ENCODE measurements at places on chromosomes 1 and 21.

GRCh38 chr1:8003438-8004112 is 22.5 kb downstream of the ERRFI1 start:
- DNase-seq, result no peak

- DNase-seq, result no peak
These were observed 35.5 kb downstream of the ZBTB17 start for GRCh38 chr1:15940110-15941043.

- no peak for DNase-seq
These were observed 31.4 kb upstream of the LEPR start for GRCh38 chr1:65388908-65389695.

GRCh38 chr1:56831871-56832693 is 12.9 kb upstream of the FYB2 start:
- DNase-seq, result peak; percentile 17

- no peak for DNase-seq
These were observed 126.2 kb upstream of the SMYD2 start for GRCh38 chr1:214154596-214155292.

GRCh38 chr1:13730751-13731482 is 30.9 kb downstream of the PRDM2 start:
- DNase-seq, result peak; percentile 44

DNA sequence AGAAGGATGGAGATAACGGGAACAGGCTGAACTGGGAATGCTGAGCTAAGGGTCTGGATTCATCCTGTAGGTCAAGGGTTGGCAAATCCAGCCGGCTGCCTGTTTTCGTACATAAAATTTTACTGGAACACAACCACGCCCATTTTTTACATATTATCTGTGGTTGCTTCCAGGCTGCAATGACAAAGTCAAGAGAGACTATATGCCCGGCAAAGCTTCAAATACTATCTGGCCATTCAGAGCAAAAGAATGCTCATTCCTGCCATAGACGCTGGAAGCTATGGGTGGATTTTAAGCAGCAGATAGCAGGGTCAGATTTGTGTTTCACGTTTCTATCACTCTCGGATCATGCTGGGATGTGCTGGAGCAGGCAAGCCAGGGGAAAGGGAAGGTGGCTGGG is 137.9 kb upstream of the EDN2 start:
- no peak for DNase-seq

DNA sequence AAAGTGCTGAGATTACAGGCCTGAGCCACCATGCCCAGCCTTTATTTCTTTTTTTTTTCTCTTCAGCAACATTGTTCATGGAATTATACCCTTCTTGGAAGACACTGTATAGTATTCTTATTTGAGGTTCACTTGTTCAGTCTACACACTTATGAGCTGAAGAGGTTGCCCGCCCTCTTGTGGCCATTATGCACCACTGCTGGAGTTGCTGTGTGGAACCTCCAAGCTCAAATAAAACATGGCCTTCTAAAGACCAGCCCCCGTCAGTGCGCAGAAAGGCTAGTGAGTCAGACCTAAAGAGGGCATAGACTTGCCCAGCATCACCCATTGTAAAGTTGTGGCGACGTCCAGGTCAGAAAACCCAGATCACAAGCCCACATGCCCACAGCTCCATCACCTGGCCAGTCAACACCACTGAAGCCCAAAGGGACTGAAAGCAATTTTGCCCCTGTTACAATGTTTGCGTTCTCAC is 20.4 kb downstream of the LURAP1 start:
- peak; percentile 34 for DNase-seq

GRCh38 chr1:26119892-26120608 is 8.4 kb downstream of the PDIK1L start:
- no peak for DNase-seq

GRCh38 chr1:164557270-164557669 is 1.7 kb upstream of the PBX1 start:
- no peak for DNase-seq

DNA sequence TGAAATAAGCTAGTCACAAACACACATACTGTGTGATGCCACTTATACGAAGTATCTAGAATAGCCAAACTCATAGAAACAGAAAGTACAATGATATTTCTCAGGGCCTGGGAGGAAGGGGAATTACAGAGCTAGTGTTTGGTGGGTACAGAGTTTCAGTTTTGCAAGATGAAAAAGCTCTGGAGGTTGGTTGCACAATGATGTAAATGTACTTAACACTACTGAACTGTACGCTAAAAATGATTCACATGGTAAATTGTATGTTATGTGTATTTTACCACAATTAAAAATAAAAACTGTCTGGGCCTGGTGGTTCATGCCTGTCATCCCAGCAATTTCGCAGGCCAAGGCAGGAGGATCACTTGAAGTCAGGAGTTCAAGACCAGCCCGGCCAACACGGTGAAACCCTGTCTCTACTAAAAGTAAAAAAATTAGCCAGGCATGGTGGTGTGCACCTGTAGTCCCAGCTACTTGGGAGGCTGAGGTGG is 15.3 kb upstream of the FHAD1 start:
- no peak for DNase-seq

DNA sequence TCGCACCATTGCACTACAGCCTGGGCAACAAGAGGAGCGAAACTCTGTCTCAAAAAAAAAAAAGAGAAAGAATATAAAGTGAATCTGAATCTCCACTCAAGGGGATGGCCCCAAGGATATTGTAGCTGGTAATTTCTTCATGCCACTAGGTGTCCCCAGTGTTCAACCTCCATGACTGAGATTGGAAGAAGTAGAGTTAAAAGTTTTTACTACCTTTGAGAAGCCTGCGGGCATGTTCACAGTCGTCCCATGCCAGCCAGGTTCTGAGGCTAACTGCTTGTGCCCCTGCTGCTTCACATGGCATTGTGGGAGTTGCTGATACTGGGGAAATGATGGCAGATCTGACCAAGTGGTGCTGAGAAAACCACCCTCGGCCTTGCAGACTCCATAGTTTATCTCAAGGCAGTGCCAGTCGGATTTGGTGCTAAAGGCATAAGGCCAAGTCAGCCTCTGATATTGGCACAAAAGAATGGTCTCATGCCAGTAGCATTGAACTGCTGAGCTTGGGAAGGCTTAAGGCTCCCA is 10.8 kb upstream of the SHISA4 start:
- DNase-seq, result no peak

DNA sequence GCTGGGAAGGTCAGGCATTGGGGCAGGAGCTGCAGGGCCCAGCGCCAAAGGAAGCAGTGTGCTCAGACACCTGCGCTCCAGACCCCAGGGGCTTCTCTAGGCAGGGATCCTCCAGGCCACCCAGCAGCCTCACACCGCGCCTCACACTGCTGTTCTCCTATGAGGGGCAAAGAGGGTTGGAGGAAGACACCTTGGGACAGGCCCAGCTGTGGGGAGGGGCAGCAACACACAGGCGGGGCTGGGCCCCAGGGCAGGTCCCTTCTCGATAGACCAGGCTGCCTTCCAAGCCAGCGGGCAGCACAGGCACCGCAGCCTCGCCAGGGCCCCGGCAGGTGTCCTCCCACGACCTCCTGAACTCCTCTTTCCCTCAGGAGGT is 20.7 kb upstream of the PRSS38 start:
- DNase-seq, result no peak

GRCh38 chr21:43308101-43308814 is 118.7 kb downstream of the SIK1 start:
- no peak for DNase-seq

DNA sequence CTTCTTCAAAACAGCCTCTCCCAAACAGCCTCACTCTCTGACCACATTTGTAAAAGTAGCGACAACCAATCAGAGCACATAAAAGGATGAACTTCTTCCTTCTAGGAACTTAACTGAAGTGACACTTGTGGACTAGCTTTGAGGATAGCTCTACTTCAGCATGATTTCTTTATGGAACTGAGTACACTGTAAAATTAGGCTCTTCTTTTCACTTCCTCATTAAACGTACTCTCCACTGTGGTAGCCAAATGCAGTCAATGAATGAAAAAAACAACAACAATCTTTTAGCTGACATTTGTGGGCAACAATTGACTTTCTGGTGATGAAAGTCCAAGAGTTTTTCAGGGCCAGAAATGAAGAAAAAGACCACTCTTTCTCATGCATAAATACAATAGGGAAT is 9.6 kb downstream of the LRRC53 start:
- DNase-seq, result no peak

GRCh38 chr1:226425004-226425378 is 17.1 kb upstream of the PARP1 start:
- DNase-seq, result no peak

DNA sequence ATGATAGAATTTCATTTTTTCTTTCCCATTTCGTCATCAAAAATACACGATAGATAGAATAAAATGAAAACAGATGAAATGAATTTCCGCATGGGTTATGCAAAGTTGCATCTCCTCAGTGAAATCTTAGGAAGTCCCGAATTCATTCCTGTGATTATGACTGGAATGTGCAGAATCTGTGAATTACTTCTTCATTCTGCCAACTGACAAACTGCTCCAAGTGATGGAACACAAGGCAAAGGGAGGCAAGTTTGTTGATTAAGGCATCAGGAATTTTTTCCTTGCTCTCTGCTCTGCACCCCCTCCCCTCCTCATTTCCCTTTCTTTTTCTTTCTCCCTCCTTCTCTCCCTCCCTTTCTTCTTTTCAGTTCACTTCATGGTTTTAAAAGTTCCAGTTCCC is 37.0 kb upstream of the ADGRL4 start:
- DNase-seq, result no peak

DNA sequence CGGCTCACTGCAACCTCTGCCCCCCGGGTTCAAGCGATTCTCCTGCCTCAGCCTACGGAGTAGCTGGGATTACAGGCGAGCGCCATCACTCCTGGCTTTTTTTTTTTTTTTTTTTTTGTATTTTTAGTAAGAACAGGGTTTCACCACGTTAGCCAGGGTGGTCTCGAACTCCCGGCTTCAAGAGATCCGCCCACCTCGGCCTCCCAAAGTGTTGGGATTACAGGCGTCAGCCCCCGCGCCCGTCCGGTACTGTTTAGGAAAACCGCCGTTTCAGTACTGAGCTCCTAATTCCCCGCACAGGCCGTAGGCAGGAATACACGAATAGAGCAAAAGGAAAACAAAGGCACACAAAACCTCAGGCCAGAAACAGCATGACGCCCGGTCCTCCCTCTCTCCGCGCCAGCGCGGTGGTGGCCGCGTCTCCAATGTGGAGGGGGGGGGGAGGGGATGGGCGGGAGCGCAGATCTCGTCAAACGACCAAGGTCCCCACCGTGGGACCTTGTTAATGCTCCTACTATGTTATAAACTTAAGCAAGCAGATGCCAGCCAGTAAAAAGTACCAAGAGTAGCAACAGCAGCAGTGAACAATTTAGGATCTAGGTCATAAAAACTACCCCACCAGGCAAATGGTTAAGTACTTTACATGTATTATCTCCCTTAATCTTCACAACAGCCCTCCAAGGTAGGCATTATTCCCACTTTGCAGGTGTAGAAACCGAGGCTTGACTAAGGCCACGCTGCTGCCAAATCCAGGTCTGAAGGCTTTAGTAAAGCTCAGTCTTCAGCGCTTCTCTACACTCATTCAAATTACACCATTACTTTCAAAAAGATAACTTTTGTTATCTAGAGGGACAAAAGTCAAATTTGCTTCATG is 648 bp upstream of the ADAR start:
- peak; percentile 11 for DNase-seq

- DNase-seq, result no peak
These were observed 52.0 kb upstream of the POFUT2 start for GRCh38 chr21:45339421-45340402.

DNA sequence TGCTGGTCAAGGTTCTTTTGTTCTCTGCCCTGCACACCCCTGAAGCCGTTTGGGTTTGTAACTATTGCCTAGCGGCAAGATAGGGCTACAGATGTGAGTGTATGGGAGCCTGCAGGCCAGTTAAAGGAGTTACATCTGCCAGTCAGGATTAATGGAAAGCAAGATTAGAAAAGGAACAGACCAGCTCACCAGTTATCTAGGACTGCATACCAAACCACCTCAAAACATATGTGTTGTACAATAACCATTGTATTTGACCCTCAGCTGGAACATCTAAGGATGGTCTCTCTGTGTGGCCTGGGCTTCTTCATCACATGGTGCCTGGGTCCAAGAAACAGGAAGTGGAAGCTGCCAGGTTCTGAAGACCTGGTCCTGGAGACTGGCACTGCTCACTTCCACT is 52.5 kb upstream of the FBXO28 start:
- DNase-seq, result no peak

DNA sequence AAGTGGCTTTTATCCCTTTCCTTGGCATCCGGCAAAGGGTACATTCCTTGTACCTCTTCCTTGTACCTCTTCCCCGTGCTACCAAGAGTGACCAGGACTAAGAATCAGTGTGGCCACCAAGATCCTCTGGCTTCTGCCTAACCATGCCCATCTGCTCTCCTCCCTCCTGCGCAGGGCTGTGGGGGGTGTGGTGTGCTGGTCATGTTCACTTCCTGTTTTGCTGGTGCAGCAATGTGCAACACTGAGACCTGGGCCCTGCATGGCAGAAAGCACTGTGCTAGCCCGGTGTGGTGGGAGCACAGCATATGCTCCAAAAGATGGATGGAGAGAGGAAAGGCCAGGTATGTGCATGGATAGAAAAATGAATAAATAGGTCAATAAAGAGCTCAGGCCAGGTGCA is 33.3 kb upstream of the TENT5C start:
- no peak for DNase-seq

DNA sequence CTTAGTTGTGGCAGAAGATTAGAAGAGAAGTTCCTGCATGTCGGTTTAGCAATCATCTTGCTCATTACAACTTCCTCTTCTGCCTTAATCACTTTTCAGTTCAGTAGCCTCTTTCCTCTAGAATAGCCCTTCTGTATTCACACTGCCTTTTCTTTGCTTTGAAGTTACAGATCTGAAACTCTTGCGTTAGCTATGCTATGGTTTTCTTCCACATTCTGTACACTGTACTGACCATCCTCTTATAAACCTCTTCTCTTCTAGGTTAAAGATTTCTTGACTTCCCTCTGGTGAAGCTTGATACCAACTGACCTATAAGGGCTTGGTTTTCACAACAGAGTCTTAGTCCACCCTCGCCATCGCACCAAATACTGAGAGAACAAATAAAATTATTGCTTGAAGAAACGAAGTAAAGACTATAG is 35.0 kb downstream of the C21orf91 start:
- DNase-seq, result no peak

GRCh38 chr21:43262427-43262826 is 93.6 kb downstream of the CRYAA start:
- no peak for DNase-seq

Measured in stimulated activated CD4-positive, alpha-beta T cell treated with anti-CD3 and anti-CD28 coated beads, Interleukin-1b, Interleukin-23, amount 100 ng/mL, for 1 hour (primary cell).